ENCODE measurements at places on chromosomes 3 and 15. TPM values are rescaled to one million over a fixed set of nuclear protein-coding genes. Genes with fewer than 3 reads are reported as not detected.

- no peak for DNase-seq
Measured at GRCh38 chr3:140338916-140339315, 338.9 kb upstream of the TRIM42 start.

- DNase-seq = no peak
Measured at GRCh38 chr3:14135581-14135980, 10.7 kb downstream of the TMEM43 start.

The C2CD4A gene
- not detected for polyA plus RNA-seq

The SLC28A1 gene
- not detected for polyA plus RNA-seq

DNA sequence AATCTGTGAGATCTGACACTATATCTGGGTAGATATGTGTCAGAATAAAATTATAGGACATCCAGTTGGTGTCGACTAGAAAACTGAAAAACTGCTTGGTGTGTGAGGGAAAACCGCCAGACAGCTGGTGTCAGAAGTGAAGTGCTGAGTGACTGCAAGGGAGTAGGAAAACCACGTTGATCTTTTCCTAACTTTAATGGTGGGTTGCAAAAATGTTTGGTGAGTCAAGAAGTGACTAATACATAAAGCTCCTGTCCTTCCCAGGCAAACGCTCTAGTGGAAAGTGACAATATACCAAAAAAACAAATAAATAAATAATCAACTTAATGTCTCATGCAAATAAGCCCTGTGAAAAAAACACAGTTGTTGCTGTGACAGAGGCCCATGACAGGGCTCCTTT is 7.3 kb upstream of the CD96 start:
- peak; percentile 71 for DNase-seq

The PLA2G4D gene
- not detected for polyA plus RNA-seq

DNA sequence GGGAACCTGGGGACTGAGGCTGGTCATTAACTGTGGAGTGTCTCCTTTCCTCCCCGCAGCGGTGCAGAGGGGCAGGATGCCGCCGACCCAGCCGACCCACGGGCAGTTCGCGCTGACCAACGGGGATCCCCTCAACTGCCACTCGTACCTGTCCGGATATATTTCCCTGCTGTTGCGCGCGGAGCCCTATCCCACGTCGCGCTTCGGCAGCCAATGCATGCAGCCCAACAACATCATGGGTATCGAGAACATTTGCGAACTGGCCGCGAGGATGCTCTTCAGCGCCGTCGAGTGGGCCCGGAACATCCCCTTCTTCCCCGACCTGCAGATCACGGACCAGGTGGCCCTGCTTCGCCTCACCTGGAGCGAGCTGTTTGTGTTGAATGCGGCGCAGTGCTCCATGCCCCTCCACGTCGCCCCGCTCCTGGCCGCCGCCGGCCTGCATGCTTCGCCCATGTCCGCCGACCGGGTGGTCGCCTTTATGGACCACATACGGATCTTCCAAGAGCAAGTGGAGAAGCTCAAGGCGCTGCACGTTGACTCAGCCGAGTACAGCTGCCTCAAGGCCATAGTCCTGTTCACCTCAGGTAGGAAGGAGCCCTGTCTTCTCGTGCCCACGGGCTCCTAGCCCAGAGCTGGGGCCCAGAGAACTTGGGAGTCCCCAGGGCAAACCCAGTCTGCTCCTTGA is 3.7 kb downstream of the NR2F2 start:
- no peak for DNase-seq

DNA sequence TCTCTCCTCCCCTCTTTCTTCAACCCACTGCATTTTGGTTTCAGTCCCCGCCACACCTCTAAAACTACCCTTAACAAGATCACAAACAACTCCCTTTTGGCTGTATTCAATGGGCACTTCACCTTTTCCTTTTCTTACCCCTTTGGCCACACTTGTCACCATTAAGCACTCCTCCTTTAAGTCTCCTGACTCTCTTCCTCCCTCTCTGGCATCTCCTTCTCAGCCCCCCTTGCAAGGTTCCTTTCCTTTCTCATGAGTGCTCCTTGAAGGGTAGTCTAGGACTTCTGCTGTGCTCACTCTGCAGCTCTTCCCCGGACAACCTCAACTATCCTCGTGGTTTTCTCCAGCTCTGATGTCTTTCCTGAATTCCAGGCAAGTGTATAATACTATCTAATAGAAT is 103.7 kb downstream of the RPL22L1 start:
- no peak for DNase-seq

The FAM81A gene
- not detected for polyA plus RNA-seq

DNA sequence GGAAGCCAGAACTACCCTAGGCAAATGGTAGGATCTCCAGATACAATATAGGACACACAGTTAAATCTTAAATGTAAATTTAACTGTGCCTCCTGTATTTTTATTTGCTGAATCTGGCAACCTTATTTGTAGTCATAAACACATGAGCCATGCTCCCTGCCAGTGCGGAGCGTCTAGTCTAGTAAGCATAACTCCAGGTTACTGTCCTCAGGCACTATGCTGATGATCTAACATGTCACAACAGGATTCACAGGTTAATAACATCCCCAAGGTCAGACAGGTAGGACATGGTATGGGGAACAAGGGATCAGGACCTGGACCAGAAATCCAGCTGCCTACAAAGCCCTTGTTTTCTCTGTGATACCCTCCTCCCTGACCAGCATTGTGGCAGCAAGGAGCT is 305.1 kb downstream of the CACNA2D3 start:
- no peak for DNase-seq

DNA sequence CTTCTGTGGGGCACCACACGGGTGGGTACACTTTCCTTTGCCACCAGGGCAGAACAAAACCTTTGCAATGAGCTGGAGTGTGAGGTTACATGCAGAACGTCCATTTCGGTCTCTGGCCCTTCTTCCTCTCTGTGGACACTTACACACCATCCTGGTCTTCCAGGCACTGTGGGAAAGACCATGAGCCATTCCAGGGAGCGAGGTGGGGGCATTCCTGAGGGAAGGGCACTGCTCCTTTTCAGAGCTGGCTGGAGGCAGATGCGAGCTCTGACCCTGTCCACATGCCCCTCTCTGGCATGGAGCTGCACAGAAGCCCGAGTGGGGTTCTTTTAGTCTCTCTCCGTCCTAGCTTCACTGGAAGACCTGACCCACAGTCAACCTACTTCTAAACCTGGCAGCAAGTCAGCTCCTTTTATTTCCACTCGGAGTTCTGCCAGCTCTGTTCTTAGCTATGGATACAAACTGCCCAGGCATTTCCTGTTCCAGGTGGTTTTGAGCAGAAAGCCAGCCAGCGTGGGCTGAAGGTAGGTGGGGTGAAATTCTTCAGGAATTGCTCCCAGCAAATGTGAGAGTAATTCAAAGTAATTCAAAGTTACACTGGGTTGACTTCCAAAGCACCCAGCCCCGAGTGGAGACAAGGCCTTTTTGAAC is 281.4 kb downstream of the ADAMTS17 start:
- DNase-seq = peak; percentile 37

The CCRL2 gene
- polyA plus RNA-seq = 0.16 TPM

DNA sequence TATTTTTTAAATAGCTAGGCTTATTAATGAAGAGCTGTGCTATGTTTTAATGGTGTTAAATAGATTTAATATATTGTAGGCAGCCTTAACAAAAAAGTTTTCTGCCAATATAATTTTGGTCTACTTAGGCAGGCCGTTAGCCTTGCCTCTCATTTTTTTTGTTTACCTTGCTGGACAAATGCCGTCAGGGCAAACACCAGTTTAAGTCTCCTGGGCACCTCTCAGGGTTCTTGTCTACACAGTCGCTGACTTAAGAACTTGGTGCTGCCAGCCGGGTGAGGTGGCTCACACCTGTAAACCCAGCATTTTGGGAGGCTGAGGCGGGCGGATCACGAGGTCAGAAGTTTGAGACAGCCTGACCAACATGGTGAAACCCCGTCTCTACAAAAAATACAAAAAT is 153.3 kb downstream of the ULK4 start:
- DNase-seq = no peak

DNA sequence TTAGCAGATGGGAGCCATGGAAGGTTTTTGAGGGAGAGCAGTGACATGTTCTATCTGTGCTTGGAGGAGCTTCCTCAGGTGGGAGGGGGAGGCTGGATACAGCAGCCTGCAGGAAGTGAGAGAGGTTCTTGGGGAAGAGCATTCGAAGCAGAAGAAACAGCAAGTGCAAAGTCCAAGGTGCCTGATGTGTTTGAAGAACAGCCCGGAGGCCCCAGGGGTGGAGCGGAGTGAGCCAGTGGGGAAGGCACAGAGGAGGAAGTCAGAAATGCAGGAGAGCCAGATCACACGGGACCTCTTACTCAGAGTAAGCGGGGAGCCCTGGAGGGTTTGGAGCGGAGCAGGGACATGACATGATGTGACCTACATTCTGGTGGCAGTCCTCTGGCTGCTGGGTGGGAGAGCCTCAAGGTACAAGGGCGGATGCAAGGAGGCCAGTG is 10.8 kb downstream of the ITGA11 start:
- DNase-seq = no peak

DNA sequence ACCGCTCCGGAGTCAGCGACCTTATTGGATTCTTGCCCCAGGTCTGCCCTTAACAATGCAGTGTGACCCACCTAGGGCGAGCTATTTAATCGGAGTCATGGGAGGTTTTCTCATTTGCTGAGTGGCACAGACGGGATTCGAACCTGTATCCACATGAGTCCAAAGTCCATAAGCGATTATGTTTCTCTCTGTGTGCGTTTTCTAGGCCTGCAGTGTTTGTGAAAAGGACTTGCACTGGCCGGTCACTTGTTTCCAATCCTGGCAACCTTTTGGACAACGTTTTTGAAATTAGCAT is 691 bp upstream of the HDGFL3 start:
- DNase-seq = no peak

DNA sequence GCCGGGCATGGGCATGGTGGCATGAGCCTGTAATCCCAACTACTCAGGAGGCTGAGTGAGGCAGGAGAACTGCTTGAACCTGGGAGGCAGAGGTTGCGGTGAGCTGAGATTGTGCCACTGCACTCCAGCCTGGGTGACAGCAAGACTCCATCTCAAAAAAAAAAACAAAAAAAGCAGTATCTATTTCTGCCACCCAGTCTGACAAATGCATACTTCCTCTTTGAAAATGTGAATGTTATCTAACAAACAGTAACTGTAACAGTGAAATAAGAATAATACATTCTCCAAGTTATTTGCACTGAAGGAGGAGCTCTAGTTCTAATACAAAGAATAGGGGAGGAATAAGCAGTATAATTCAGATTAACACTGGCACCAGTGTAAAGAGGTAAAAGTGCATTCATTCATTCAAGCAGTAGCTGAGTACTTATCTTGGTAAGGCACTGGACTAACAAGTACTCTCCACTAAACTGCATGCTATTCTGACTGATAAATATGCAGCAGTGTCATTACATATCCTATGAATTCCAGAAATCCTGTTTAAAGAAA is 12.9 kb downstream of the VPS13C start:
- no peak for DNase-seq

GRCh38 chr3:9074079-9074478 is 110.8 kb upstream of the RAD18 start:
- peak; percentile 23 for DNase-seq

DNA sequence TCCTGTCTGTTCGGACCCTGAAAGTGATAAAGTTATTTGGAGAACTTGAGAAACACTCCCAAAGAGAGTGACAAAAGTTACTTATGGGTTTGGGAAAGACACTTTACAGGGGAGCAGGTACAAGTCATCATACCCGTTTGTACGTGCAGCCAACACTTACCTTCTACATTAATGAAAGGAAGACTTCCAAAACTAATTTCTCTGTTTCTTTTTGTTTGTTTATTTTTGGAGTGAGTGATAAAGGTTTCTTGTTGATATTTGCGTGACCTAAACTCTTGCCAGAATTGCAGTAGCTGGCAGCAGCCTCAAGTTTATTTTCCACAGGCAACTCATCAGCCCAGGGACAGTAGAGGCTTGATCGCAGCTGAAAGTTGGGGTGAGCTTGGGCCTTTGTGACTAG is 8.4 kb downstream of the ABHD2 start:
- peak; percentile 68 for DNase-seq

GRCh38 chr3:85838921-85839320 is 880.1 kb downstream of the CADM2 start:
- no peak for DNase-seq

The UCN2 gene
- polyA plus RNA-seq = 2.3 TPM

The MPI gene
- polyA plus RNA-seq = 80.1 TPM

The SPATA12 gene
- polyA plus RNA-seq = not detected

- no peak for DNase-seq
Measured at GRCh38 chr15:79432345-79433275, 474 bp downstream of the MINAR1 start.

The BFSP2 gene
- polyA plus RNA-seq = not detected

The NR1I2 gene
- not detected for polyA plus RNA-seq

GRCh38 chr15:48555241-48555881 is 90.1 kb downstream of the FBN1 start:
- DNase-seq = peak; percentile 88

The RGMA gene
- 0.26 TPM for polyA plus RNA-seq

The NTRK3 gene
- polyA plus RNA-seq = 0.01 TPM

The FSIP1 gene
- 0.10 TPM for polyA plus RNA-seq

DNA sequence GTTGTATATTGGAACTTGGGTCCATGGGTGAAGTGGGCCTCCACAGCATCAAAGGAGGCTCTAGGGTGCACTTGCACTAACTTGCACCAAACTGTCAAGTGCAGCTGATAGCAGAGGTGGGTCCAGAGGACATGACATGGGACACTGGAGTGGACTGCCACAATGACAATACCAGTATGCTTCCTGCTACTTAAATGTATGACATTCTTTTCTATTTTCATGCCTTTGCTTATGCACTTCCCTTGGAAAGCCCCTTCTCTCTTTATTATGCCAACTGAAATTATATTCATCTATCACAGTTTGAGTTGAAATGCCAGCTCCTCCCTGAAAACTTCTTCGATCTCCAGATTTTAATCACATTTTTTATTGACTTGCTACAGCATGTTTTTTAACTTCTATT is 101.8 kb downstream of the CFAP20DC start:
- no peak for DNase-seq

DNA sequence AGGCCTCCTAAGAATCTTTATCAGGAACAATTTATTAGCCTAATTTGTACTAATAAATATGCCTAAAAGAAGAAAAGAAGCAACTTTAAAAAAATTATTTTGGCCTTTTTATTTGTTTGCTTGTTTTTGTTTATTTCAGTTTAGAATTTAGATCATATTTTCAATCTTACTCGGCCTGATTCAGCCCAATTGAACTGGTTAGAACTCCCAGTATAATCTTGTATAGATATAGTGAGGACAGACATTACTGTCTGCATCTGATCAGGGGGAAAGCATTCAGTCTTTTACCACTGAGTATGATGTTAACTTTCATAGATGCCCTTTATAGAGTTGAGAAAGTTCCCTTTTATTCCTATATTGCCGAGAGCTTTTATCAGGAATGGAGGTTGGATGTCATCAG is 56.0 kb upstream of the CSTA start:
- no peak for DNase-seq

- no peak for DNase-seq
Measured at GRCh38 chr15:60875681-60876080, 353.4 kb downstream of the RORA start.

DNA sequence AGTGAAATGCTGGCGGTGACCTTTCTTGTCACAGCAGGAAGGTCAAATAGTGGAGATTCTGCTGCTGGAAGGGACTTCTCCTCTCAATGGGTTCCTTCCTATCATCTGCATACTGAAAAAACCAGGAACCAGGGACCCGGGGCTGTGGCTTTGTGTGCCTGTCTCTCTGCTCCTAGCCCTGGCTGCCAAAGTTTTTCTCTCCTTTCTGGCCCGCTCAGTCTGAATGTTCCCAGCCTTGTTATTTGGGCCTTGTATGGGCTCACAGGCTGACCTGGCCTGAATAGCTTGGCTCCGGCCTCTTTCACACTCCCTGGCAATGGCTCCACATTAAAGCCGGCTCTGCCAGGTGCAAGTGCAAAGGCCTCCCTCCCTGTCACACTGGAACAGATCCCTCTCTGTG is 94.7 kb downstream of the LRIG1 start:
- DNase-seq = no peak

All from IMR-90 (cell line).